ENCODE measurements at places on chromosomes 5 and 9.

GRCh38 chr9:138097501-138097991, 220.0 kb downstream of the CACNA1B start:
- no peak for DNase-seq

DNA sequence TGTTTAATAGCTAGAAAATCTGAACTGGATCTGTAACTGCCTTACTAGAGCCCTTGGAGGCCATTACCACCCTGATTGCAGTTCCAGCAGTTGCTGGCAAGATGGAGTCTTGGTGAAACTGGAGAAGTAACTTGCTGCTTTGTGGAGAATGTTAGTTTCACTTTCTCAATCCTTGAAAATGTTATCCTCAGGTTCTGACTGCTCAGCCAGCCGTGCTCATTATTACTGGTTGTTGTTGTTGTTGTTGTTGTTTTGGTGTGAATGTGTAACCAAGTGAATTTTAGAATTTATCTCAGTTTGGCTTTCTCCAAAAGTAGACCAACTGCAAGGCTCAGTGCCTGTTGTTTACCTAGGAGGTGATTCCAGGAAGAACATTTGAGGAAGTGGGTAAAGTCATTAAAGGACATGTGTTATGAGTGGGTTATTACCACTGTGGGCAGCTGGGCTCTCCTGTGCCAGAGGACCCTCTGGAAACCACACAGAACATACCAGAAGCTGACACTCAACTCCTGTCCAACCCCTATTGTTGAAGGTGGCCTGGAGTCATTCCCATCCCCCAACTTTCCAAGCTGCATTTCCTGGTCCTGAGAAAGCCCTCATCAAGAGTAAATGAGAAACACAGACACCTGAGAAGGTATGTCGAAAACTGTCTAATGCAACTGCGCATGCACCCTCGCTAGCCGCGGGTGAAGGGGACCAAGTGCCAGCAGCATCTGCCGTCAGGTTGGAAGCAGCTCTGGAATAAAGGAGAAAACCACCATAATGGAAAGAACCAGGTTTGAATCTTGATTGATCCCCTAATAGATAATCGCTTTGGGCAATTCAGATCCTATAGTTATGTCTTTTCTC, 111.6 kb downstream of the CMYA5 start:
- no peak for DNase-seq

DNA sequence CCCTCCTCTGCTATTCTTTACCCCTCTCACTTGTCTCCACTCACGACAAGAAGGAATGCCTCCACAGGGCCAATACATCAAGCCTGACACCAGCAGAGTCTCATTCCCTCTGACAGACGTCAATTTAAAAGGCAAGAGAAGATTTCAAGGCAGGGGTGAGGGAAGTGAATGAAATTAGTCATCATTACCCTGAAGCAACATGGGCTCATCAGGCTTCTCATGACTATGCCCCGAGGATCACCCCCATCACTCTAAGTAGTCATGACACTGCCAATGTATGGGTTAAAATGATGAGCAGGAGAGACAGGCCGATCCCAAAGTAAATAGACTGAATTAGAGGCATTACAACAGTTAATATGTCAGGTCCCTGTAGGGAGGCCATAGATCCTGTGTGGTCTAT, 504.4 kb downstream of the TLE4 start:
- no peak for DNase-seq

GRCh38 chr9:94289691-94290090, 30.6 kb downstream of the ZNF169 start:
- DNase-seq: no peak

GRCh38 chr5:93636837-93637236, 53.8 kb downstream of the NR2F1 start:
- DNase-seq: no peak

- DNase-seq: no peak
These were observed 14.0 kb upstream of the CFAP95 start for GRCh38 chr9:69806627-69807026.

DNA sequence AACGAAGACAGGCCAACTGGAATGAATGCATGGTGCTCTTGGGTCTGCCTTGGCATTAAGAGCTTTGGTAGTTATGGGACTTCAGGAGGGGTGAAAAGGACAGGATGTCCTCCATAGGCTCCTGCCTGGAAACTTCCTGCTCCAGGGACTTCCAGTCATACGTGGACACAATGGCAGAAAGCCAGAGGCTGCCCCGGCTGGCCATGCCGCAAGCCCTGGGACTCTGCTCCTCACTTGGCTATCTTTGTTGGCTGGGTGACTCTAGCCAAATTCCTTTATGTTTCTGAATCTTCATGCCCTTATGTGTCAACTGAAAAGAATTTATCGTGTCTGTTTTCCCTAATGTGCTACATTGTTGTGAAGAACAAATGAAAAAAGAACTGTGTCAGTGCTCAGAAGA, 136.9 kb downstream of the SIL1 start:
- DNase-seq: no peak

GRCh38 chr9:115837618-115838017, 316.0 kb upstream of the PAPPA start:
- DNase-seq: no peak

- DNase-seq: no peak
These were observed 53.8 kb upstream of the KCNMB1 start for GRCh38 chr5:170442921-170443320.

DNA sequence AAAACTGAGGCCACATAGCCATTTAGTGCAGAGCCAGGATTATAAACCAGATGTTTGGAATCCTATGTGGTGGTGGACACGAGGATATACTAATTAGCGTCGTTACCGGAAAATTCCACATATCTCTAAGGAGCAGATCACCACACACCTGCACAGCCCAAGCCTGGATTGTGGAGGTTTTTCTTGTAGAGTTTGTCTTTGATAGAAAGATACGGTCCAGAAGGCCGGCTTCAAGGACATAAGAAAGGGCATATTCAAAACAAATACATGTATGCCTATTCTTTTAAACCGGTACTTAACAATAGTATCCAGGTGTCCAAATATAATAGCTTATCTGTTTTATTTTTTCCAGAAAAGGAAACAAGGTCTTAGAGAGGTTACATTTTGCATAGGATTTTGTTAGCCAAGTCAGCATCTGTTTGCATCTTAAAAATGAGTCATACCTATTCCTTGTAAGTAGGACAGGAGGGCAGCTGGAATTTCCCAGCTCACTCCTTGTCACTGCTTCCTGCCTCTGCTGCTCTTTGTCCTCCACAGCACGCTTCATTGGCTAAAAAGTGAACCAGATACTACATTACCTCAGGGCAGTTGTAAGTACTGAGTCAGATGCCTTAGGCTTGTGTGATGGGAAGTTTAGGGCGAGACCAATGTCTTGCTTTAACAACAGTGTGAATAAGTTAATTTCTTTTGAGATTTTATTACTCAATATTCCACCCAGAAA, 3.6 kb downstream of the TMC1 start:
- DNase-seq: no peak

DNA sequence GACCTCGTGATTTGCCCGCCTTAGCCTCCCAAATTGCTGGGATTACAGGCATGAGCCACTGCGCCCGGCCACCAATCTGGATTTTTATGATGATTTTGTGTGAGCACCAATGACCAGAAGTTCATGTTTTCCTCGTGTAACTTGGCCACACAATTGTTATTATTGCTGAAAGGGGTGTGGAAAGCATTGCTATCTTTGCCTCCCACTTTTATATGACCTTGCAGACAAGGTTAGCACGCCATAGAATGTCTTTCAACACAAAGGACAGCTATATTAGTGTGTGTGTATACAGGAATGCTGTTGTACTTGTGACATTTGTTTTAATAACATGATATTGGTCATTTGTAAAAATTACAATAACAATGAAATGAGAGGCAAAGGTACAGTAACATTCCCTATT, 155.0 kb upstream of the ERCC6L2 start:
- DNase-seq: no peak

DNA sequence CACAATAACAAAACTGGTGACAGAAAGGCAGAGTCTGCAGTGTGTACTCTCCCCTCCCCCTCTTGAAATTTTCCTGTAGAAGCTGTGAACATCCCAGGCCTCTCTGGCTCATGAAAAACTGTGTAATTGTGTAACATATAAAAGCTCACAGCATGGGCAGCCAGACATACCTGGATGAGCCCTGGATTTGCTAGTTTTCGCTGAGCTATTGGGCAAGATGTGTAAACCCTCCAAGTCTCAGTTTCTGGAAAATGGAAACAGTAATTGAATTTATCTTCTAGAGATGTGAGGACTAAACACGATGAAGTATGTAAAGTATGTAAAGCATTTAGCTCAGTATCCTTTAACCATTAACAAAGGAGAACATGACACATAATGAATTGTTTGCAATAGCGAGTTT, 143.2 kb upstream of the ANKH start:
- DNase-seq: no peak

GRCh38 chr5:6180231-6180872, 198.0 kb downstream of the MED10 start:
- no peak for DNase-seq

- DNase-seq: peak; percentile 33
These were observed 81.7 kb upstream of the ZBTB43 start for GRCh38 chr9:126722922-126723806.

GRCh38 chr5:149632311-149633251, 51.3 kb downstream of the ARHGEF37 start:
- no peak for DNase-seq

- no peak for DNase-seq
These were observed 257.6 kb upstream of the ZNF608 start for GRCh38 chr5:125004009-125004408.

DNA sequence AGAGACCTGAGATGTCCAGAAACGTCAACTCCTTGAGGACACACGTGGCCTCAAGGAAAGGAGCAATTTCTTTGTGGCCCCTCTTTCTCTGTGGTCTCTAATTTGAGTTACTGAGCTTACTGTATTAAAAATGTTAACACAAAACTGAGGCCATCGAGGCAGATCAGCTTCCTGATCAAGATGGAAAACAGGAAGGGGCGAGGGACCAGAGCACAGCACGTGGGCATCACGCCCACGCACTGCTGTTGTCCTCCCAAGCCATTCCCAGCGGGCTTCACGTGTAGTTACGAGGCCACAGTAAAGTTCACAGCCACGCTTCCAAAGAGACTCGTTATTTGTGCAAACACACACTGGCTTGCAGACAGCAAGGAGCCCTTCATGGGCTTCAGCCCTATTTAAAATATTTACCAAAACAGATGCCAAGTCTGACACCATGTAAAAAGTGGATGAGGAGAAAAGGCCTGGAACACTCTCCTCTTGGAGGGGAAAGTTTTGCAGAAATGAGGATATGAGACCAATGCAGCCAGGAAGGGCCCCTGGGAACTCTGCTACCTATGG, 149.5 kb downstream of the ROR2 start:
- no peak for DNase-seq

- no peak for DNase-seq
These were observed 55.1 kb downstream of the KIAA1958 start for GRCh38 chr9:112541685-112542084.

- DNase-seq: no peak
These were observed 140.3 kb upstream of the FER start for GRCh38 chr5:108607421-108607820.

- no peak for DNase-seq
These were observed 131.0 kb upstream of the DAB2 start for GRCh38 chr5:39555788-39556187.

DNA sequence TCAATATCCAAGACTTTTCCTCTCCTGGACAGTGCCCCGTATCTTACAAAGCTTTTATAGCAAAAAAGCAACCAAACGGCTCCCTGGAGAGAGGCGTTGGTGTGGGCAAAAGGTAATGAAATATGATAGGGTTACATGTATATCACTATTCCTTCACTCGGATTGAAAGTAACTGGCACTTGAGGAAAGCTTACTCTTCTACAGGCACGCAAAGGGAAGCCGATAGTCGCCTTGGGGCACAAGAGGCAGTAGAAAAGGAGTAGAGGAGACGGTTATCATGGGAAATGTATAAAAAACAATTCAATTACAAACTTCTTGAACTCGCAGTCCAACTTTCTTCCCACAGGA, 1.1 kb downstream of the DIAPH1 start:
- DNase-seq: no peak

- no peak for DNase-seq
These were observed 60.3 kb downstream of the DUSP1 start for GRCh38 chr5:172710676-172711075.

GRCh38 chr5:151240924-151241635, 11.9 kb upstream of the GM2A start:
- no peak for DNase-seq

- DNase-seq: no peak
These were observed 3.9 kb downstream of the GPRIN1 start for GRCh38 chr5:176606032-176606431.

DNA sequence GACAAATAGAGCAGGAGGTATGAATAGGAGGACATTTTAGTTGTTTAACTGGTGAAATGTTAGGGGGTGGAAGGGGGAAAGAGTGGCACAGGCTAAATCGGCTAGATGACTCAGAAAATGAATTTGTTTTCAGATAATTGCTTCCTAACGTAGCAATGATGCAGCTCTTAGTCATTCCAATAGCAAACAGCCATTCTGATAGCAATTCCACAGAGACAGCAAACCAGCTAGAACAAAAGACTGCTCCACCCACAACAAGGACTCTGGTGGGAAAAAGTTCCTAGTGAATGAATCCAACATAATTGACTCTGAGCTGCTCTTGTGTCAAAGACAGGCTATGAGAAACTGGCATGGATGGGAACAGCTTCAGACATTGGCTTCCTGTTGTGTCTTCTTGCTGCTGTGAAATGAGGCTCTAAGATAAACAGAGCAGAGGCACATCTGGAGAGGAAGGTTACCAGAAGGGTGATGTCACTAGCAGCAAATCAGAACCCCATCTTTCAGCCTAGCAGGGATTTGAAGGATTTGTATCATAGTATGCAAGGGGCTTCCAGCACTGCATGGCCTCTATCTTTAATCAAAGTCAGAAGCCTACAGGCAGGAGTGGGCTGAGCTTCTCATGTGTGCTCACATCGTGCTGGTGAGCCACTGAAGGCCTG, 28.1 kb upstream of the F2RL1 start:
- no peak for DNase-seq

DNA sequence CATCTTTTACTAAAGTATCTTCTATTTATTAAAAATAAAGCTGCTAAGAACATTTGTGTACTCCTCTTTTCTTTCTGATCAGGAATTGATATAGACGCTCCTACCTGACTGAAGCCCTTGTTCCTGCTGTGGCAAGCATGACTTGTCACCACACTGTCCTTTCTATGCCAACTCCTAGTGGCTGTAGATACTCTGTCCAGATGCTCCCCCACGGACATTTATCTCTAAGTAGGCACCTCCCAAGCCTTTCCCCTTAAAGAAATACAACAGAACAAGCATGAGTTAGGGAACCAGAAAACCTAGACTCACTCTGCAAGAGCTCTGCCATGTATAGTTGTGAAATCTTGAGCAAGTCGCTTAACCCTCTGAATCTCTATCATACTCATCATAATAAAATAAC, 53.2 kb downstream of the FAM114A2 start:
- no peak for DNase-seq

DNA sequence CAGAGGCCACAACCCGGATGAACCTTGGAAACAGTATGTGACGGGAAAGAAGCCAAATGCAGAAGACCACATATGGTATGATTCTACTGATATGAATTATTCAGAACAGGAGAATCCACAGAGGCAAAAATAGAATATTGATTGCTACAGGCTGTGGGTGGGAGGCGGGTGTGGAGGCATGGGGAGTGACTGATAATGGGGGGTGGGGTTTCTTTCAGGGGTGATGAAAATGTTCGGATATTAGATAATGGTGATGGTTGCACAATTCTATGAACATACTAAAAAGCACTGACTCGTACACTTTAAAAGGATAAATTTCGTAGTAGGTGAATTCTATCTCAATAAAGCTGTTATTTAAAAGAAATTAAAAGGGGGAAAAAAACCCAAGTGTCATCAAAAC, 10.7 kb downstream of the IL4 start:
- DNase-seq: no peak

Data from NCI-H1105 (cell line).